ENCODE measurements at places on chromosomes 6 and 20.

- DNase-seq: no peak
These were observed 203.4 kb downstream of the PTPRT start for GRCh38 chr20:42986143-42986773.

GRCh38 chr6:45293306-45293705, 34.8 kb upstream of the RUNX2 start:
- DNase-seq: no peak

- peak; percentile 58 for DNase-seq
These were observed 1044.7 kb downstream of the KIF16B start for GRCh38 chr20:15528391-15529111.

DNA sequence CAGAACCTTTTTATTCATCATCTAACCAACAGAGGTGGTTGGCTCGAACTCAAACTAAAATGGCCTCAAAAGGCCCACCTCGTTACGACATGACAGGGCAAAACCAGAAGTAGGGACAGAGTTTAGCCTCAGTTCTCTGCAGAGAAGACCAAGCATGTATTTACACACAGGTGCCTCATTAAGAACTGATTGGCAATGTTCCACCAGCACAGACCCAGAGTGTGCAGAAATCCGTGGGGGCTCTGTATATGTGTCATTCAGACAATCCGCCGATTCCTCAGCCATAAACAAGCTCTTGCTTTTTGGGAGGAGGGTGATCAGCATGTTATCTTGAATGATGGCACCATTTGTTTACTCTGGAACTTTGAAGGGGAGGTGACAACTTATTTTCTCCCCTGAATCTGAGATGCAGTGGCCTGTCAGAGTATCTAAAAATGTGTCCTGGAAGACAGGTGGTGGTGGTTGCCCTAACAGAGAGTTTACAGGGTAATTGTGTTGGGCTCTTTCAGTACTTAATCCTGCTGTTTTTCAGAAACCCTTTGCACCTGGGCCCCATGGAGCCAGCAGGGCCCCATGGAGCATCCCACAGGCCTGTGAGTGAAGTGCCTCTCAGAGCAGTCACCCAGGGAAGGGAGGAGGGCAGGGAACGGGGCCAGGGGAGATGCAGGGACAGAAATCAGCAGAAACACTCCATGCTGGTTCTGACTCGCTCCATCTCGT, 29.1 kb upstream of the C20orf203 start:
- DNase-seq: peak; percentile 34

DNA sequence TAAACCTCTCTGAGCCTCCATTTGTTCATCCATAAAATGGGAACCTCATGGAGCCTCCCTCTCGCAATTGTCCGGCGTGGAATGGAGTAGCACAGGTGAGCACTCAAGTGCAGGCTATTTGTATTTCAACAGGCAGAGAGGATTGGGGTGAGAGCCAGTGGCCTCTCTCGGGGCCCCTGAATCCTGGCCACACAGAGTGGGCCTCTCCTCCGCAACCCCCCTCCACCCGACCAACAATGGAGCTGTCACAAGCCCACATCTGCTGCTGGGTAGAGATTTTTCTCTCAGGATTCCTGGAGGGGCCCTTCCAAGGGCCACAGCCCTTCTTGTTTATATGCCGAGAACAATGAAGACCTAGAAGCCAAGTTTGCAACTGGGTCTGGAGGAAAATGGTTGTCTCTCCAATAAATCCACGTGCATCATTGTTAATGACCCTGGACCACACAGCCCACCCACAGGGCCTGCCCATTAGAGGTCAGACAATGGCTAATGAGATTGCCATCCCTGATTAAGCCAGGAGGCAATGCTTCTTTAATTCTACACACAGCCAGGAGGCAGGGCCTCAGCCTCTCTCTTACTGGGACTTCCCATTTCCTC, 233.0 kb downstream of the ANKRD60 start:
- DNase-seq: peak; percentile 83

DNA sequence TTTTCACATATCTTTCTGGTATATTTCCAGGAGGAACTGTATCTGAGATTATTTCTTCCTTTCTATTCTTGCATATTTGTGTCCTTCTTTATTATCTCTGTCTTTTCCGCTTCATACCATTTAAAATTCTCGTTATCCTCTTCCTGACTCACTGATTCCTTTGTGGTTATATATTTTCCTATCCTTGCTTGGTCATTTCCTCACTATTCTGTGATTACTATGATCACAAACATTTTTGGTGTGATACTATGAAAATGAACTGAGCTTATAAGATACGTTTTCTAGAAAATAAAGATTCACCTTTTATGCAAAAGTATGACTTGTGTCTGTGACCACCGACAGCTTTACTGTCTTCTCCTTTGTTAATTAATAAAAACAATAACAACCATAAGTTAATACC, 26.5 kb upstream of the MYCT1 start:
- no peak for DNase-seq

DNA sequence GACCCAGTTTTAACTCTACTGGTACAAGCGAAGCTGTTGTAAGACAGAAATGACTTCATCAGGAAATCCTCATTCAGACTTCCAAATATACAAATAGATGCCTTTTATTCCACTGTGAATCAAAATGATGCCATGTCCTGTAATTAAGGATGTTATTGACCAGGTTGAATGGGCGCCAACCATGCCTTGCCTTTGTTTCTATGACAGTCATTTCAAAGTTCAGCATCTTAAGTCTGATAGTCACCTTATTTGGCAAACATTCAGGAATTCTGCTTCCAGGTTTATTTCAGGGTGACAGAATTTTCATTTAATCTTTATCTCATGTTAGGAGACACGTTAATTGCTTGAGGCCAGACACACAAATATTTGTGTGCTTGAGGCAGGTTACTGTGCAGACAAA, 592.8 kb upstream of the JAG1 start:
- no peak for DNase-seq

DNA sequence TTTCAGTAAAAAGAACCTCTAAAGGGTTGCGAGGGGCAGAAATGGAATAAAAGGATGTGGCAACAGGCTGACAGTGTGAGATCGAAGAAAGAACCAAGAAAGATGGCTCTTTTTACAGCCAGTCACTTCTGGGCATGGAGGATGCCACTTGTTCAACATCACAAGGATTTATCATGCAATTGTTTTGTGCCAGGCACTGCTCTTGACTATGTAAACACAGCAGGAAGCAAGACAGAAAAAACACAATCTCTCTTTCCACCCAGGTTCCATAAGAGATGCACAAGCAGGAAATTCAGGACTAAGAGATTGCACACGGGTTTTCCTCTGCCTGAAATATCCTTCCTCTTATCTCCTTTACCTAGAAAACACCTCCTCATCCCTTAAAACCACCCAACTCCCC, 38.0 kb downstream of the FOXA2 start:
- no peak for DNase-seq

DNA sequence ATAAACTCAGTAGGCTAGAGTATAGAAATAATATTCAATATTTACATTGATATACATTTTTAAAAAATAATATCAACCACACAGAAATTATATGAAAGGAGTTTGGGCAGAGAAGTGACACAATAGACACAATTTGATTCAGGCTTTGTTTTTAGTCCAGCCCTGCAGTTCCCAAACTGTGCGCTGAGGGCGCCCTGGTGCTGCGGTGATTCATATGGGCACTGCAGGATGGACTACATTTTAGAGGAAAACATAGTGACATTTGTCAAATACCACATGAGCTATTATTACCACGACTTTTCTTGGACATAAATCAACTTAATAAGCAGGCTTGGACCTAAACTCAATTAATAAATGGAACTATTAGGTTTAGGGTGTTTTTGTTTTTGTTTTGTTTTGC, 364.3 kb upstream of the ID4 start:
- DNase-seq: peak; percentile 13

DNA sequence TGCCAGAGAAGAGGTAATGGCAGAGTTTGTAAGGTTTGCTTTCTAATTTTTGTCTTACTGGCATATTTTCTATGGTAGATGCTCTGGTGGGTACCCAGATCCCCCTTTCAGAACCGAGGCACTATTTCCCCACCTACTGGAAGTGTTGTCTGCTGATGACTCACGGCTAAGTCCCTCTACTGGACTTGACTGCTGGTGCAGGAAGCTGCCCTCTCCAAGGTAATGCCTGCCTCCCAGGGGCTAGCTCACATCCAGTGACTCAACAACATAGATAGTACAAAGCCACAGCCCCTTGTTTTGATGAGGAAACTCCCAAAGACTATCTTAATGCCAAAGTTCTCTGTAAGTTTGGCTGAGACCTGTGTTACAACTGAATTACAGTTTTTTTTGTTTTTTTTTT, 285.4 kb upstream of the FLRT3 start:
- peak; percentile 19 for DNase-seq

DNA sequence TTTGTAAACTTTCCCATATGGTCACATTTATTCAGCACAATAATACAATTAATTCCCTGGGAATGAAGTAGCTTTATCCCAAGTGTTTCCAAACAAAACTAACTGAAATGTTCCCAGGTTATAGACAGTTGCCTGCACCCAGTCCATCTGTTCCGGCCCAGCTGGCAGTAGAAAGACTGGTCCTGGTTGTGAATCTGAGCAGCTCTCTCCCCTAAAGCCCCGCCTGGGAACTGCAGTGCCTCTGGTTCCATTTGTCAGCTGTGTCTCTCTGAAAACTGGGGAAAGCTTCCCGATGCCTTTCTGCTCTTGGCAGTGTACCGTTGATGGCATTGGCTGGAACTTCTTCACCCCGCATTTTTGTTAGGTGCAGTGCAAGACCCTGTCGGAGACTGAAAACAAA, 8.7 kb downstream of the MTHFD1L start:
- DNase-seq: peak; percentile 81

DNA sequence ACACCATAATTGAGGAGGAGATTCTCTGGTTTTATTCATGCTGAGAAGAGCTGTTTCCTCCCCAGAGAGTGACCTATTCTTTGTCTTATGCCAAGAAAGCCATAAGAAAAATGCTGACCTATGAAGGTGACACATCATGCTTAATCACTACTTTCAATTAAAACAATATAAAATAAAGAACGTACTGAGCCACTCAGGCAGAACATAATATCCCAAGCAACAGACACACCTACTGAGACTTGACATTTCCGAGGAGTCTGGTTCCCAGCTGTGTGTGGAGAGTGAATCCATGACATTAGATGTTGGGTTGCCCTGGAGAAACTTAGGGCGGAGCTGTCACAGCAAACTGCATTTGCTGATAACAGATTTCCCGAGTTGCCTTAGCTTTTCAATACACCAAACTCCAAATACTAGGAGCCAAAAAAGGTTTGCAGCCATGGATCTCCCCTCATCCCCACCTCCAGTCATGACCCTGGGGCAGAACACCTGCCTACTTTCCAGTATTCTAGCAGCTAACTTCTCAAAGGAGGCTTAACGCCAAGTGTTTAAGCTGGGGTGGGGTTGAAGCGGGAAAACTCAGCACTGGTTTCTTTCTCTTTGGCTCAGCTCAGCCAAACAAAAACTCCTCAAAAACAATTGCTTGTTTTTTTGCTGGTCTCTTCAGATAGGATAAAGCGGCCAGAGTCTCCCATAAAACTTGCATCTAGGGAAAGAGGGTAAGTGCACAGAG, 92.2 kb downstream of the BACH2 start:
- no peak for DNase-seq

Measured in NCI-H82 (cell line).